Spinal cord (tissue), 10 donors: ENCODE measurements at places on chromosomes 2 and 18. TPM values are rescaled to one million over a fixed set of nuclear protein-coding genes. Genes with fewer than 3 reads are reported as not detected.

CYS1 gene
- total RNA-seq = 2.2 TPM

KIAA2012 gene
- 5.7 TPM for total RNA-seq

CRACDL gene
- 2.1 TPM for total RNA-seq

ANKRD12 gene
- 73.0 TPM for total RNA-seq

NPHP1 gene
- total RNA-seq = 16.8 TPM

NAGK gene
- total RNA-seq = 92.6 TPM

LINC00305 gene
- total RNA-seq = 2.9 TPM

DIPK1C gene
- total RNA-seq = 19.0 TPM

WIPF1 gene
- 29.5 TPM for total RNA-seq

CNDP1 gene
- total RNA-seq = 0.61 TPM

AFG3L2 gene
- 55.8 TPM for total RNA-seq

VSNL1 gene
- 215 TPM for total RNA-seq

ITM2C gene
- 270 TPM for total RNA-seq

LRRTM1 gene
- 7.7 TPM for total RNA-seq

VIL1 gene
- total RNA-seq = 0.11 TPM

ALPG gene
- total RNA-seq = not detected

LRRC30 gene
- total RNA-seq = not detected

MYO3B gene
- 0.61 TPM for total RNA-seq

YIPF4 gene
- 35.5 TPM for total RNA-seq

POMC gene
- total RNA-seq = 2.6 TPM

STK11IP gene
- total RNA-seq = 29.7 TPM

REG3G gene
- total RNA-seq = 0.50 TPM

MREG gene
- total RNA-seq = 11.6 TPM

MTCL1 gene
- 14.1 TPM for total RNA-seq

RTP5 gene
- 5.3 TPM for total RNA-seq

TRABD2A gene
- total RNA-seq = 0.69 TPM

CDKL4 gene
- 3.7 TPM for total RNA-seq

GRB14 gene
- 11.3 TPM for total RNA-seq

LIMS4 gene
- 0.89 TPM for total RNA-seq

RETREG2 gene
- total RNA-seq = 64.6 TPM

EVA1A gene
- total RNA-seq = 3.4 TPM

UCN gene
- total RNA-seq = 0.79 TPM

RPRM gene
- 15.1 TPM for total RNA-seq

RAPH1 gene
- total RNA-seq = 25.3 TPM

ST6GAL2 gene
- 23.0 TPM for total RNA-seq

ACVR1C gene
- total RNA-seq = 0.61 TPM

WNT6 gene
- total RNA-seq = 1.6 TPM

PPP1R1C gene
- 27.3 TPM for total RNA-seq

LHCGR gene
- 0.79 TPM for total RNA-seq

GGCX gene
- 53.3 TPM for total RNA-seq

IGFBP5 gene
- 179 TPM for total RNA-seq

VAMP8 gene
- total RNA-seq = 32.3 TPM

PROC gene
- total RNA-seq = 0.99 TPM

ST8SIA5 gene
- 7.6 TPM for total RNA-seq

TNFAIP6 gene
- total RNA-seq = 15.9 TPM

HOXD8 gene
- total RNA-seq = 10.5 TPM

ILKAP gene
- 29.4 TPM for total RNA-seq

RGPD4 gene
- total RNA-seq = 0.10 TPM

GPR75 gene
- total RNA-seq = 17.5 TPM

OXER1 gene
- 1.1 TPM for total RNA-seq

TEKT4 gene
- 2.7 TPM for total RNA-seq

SCN9A gene
- total RNA-seq = 94.9 TPM
